H1 (cell line): ENCODE measurements at places on chromosomes 4 and X. TPM values are rescaled to one million over a fixed set of nuclear protein-coding genes. Genes with fewer than 3 reads are reported as not detected.

DNA sequence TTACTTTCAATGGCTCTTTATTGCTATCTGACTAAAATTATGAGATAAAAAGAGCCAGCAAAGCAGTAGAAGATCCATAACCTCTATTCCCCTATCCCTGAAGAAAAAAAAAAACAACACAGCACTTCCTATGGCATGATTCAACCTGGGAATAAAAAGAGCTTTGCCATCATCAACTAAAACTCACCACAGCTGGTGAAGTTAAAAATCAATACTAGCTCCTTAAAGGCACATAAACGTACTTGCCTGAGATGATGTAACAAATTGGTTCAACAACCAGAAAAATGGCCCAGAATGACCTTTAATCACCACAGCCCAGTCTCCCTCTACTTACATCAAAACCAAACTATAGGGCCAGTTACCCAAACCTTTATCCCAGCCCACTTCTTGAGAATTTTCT lies 153.8 kb downstream of the MAML3 start:
- DNase-seq = no peak

GRCh38 chr4:98613453-98614075 lies 44.8 kb downstream of the TSPAN5 start:
- DNase-seq = no peak

GRCh38 chr4:111018216-111018615 lies 395.3 kb upstream of the PITX2 start:
- no peak for DNase-seq

GRCh38 chrX:132063862-132064261 lies 40.8 kb downstream of the STK26 start:
- no peak for DNase-seq

SSX4B gene
- 0.32 TPM in 1 of 2 replicates, not detected in the other for total RNA-seq

DNA sequence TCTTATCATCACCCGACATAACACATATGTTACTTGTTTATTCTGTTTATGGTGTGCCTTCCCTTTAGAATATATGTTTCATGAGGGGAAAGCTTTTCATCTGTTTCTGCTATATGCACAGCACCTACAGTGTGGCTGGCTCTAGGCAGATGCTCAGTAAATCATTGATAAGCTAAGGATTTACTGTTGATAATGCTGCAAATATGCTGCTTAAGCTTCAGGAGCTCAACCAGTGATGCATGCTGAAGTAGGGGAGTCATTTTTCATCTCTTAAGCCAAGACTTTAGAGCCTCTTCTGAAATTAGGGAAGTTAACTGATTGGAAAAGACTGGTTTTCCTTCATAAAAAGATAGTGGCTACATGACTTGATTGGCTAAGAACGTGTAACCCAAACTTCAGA lies 16.4 kb downstream of the FAT4 start:
- no peak for DNase-seq

GRCh38 chrX:19791562-19791961 lies 95.8 kb downstream of the SH3KBP1 start:
- DNase-seq = no peak
